ENCODE measurements at places on chromosomes 4 and X. TPM values are rescaled to one million over a fixed set of nuclear protein-coding genes. Genes with fewer than 3 reads are reported as not detected.

KIT gene
- 0.65 TPM for total RNA-seq

TRIM60 gene
- total RNA-seq: not detected

SCD5 gene
- total RNA-seq: 0.20 TPM

ADH1A gene
- total RNA-seq: not detected

NMU gene
- total RNA-seq: 0.33 TPM

SUPT20HL1 gene
- total RNA-seq: not detected

GAGE12C gene
- not detected for total RNA-seq

MGAT4D gene
- total RNA-seq: not detected

RTL5 gene
- total RNA-seq: 0.13 TPM

CFAP299 gene
- total RNA-seq: not detected

CCDC160 gene
- not detected for total RNA-seq

ARSJ gene
- not detected for total RNA-seq

SHROOM2 gene
- total RNA-seq: not detected

NUP54 gene
- 48.9 TPM for total RNA-seq

DKC1 gene
- total RNA-seq: 46.8 TPM

PLP1 gene
- not detected for total RNA-seq

RHOXF1 gene
- not detected for total RNA-seq

UNC5C gene
- not detected for total RNA-seq

DUSP9 gene
- total RNA-seq: not detected

DKK2 gene
- total RNA-seq: not detected

JAKMIP1 gene
- total RNA-seq: 43.8 TPM
